ENCODE measurements at places on chromosomes 11 and 22.

GRCh38 chr11:42410251-42410955 lies 901.4 kb upstream of the API5 start:
- no peak for DNase-seq

DNA sequence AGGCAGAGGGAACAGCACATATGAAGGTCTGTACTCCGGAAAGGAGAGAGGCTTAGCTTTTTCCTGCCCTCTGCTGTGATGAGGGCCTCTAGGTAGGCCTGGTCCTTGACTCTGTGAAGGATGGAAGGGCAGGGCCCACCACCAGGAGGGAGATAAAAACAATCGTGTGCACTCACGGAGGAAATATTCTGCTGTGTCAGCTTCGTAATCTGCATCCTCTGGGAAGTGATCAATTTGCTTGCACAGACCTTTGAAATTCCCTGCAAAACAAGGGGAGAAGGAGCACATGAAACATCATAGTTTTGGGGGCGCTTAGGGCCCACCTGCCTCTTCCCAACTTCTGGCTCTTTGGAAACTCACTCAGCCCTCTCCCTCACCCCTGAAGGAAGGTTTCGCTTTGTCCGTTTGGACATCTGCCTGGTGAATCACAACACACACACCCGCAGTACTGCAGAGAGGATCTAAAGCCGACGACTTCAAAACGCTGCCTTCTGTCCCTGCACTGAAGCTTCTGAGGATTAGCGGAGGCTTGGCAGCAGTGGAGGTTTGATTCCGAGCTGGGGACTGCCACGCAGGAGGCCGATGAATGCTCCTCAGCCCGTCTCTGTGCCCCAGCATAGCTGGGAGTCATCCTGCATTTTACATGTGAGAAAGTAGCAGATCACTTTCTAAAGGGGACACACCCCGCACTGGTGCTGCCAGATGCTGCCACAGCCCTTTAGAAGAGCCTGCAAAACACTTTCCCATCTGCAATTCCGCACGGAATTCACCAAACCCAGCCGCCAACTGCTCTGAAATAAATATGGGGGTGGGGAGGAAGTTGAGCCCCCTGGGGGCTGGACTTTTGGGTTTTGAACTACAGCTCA lies 58.6 kb upstream of the EIF3D start:
- DNase-seq = peak; percentile 38

- DNase-seq = no peak
Measured at GRCh38 chr22:17982572-17983141, 41.7 kb downstream of the MICAL3 start.

GRCh38 chr11:35227576-35228327 lies 88.8 kb downstream of the CD44 start:
- no peak for DNase-seq

GRCh38 chr11:85628771-85629341 lies 463 bp downstream of the TMEM126B start:
- DNase-seq = peak; percentile 6

GRCh38 chr11:71138737-71139425 lies 113.5 kb downstream of the SHANK2 start:
- DNase-seq = no peak

GRCh38 chr22:48756146-48757111 lies 1071.2 kb downstream of the BRD1 start:
- no peak for DNase-seq

GRCh38 chr22:28779833-28780232 lies 7.3 kb downstream of the CCDC117 start:
- no peak for DNase-seq

DNA sequence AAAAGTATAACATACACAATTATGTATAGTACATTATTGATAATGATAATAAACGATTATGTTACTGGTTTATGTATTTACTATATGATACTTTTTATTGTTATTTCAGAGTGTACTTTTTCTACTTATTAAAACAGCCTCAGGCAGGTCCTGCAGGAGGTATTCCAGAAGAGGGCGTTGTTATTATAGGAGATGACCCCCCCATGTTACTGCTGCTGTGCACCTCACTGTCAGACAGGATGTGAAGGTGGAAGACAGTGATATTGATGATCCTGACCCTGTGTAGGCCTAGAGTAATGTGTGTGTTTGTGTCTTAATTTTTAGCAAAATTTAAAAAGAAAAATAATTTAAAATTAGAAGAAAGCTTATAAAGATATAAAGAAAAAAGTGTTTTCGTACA lies 57.6 kb downstream of the REXO2 start:
- DNase-seq = no peak

- no peak for DNase-seq
Measured at GRCh38 chr11:17443926-17444690, 32.5 kb downstream of the ABCC8 start.

- no peak for DNase-seq
Measured at GRCh38 chr11:126366064-126366822, 10.8 kb downstream of the ST3GAL4 start.

DNA sequence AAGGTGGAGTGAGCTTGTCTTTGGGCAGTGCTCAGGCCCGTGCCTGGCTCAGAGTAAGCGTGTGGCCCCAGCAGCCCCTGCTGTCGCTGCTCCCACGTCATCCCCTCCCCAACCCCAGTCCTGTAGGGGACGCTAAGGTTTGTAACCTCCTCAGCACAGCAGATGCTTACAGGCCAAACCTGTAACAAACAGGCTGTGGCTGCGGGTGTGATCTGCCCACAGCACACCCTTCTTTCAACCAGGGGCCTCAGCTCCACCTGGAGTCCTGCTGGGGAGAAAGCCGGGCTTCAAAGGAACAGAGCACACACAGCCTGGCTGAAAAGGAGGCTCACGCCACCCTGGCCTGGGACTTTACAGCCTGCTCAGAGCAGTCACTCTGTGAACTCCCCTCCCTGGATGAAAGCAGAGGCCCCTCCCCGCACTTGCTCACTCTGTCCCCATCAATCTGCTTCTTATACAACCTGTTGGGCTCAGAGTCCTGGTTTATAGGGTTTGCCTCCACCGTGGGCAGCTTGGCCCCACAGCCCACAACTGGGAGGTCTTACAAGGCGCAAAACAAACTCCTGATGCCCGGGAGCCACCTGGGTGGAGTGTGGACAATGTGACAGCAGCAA lies 54.3 kb downstream of the SCUBE1 start:
- no peak for DNase-seq

GRCh38 chr11:67400251-67400941 lies 1.3 kb downstream of the PPP1CA start:
- DNase-seq = no peak

GRCh38 chr11:127017482-127017881 lies 16.9 kb upstream of the KIRREL3 start:
- peak; percentile 63 for DNase-seq

GRCh38 chr11:113675003-113675561 lies 31.0 kb downstream of the TMPRSS5 start:
- peak; percentile 96 for DNase-seq

DNA sequence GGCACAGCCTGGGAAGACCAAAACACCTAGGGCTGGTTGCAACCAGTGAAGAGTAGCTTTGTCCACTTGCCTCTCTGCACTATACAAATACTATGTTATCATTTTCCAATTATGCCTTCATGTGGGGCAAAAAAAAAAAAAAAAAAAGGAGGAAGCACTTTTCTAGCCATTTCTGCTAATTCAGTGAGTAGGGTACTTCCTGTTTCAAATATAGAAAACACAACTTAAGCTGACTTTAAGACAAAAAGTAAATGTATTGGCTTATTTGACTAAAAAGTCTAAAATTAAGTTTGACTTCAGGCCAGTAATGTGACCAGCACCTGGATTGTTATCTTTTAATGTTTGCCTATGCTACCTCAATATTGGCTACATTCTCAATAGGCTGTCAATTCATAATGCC lies 15.3 kb downstream of the CCDC73 start:
- DNase-seq = no peak

GRCh38 chr11:132158091-132158490 lies 787.7 kb downstream of the NTM start:
- no peak for DNase-seq

DNA sequence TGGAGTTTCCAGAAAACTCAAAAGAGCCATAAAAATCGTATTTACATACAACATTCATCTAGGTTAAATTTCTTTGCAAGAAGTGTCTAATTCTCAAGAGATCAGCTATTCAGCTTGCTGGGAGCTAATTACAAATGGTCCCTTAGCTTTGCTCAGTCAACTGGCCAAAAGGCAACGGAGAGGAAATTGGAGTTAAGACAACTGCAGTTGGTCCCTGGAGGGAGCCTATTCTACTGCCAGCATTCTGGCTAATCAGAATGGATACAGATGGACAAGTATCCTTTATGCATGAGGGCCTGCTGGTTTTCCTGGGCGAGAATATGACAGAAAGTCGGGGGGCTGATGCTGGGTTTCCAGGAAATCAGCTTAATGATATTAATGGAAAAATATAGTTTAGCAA lies 45.5 kb downstream of the KCNJ1 start:
- DNase-seq = no peak

DNA sequence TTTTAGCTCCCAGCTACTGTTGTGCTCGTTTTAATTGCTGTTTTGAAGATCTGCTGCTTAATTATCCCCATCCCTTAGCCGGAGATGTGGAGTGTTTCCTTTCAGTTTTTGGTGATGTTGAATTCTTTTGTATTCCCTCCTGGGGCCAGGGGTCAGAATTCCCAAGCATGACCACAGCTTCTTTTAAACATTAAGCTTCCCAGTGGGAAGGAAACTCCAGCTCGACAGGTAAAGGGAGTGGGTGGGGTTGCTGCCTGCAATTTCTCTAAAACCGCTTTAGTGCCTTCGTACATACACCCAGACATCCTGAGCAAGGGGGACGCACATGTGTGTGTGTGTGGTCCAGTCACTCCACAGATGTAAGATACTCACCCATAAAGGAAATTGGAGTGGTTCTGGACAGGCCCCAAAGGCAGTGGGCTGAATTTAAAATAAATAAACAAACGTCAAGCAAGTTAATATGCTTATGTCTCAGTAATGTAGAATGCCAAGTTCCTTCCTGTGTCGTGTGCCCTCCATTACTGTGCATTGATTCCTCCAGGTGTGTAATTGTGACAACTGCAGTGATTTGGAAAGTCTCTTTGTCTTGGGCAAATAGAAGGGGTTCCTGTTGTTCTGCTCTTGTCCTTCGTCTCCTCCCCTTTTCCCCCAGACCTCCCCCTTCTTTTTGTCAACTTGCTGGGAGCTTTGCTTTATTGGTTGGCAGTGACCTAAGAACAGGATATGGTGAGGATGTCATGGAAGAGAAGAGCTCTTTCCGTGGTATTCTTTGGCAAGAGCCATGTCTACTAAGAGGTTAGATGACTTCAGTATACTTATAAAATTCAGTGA lies 19.2 kb upstream of the ADSL start:
- peak; percentile 50 for DNase-seq

- no peak for DNase-seq
Measured at GRCh38 chr11:10429526-10429925, 25.5 kb upstream of the AMPD3 start.

GRCh38 chr11:72750086-72750485 lies 2.1 kb downstream of the ARAP1 start:
- no peak for DNase-seq

DNA sequence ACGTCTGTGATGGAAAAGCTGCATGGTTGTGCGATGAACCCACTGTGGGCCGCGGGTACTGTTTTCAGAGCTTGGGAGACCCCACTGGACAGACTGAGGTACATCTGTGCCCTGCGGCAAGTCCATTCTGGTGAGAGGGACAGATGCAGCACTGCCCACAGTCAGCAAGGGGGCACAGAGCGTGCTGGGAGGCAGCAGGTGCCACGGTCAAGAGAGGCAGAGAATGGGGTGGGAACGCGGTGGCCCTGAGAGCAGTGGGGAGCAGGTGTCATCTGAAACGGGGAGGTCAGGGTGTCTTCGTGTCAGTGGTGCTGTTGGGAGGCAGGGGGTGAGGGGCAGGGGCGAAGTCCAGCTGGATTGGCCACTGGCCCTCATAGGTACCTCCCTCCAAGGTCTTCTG lies 32.0 kb downstream of the TBC1D22A start:
- DNase-seq = no peak

GRCh38 chr11:34427186-34427805 lies 11.4 kb upstream of the CAT start:
- DNase-seq = peak; percentile 89

DNA sequence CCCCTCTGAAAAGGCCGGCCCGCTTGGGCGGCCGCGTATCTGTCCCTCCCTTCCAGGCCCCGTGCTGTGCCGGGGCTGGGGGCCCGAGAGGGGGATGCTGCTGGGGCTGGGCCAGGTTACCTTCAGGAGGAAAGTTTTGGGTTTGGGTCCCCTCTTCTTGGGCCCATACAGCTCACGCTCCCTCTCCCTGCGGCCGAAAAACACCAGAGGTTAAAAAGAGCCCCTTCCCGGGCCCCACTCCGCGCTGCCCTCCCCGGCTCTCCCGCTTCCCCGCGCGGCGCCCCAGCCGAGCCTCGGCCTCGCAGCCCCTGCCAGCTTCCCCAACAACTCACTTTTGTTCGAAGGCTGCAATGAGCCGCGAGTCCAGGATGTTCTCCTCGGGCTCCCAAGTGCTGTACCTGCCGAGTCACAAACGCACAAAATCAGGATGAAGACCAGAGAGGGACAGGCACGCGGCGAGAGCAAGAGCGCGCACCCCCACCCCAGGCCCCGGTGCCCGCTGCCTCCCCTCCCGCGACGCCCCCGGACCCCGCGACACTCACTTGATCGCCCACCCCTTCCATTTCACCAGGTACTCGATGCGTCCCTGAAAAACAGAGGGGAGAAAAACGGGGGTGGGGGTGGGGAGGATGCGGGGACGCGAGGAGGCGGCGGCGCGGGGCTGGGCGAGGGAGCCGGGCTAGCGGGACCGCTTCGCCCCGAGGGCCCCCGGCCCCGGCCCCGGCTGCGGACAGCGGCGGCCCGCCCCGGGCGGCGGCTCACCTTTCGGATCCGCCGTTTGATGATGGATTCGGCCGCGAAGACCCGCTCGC lies 450 bp downstream of the CBX6 start:
- DNase-seq = no peak
